ENCODE measurements at places on chromosomes 5 and 9.

- DNase-seq: no peak
These were observed 306.6 kb upstream of the KIF2A start for GRCh38 chr5:61999371-61999770.

GRCh38 chr5:133245191-133246052 is 193.6 kb downstream of the HSPA4 start:
- no peak for DNase-seq

DNA sequence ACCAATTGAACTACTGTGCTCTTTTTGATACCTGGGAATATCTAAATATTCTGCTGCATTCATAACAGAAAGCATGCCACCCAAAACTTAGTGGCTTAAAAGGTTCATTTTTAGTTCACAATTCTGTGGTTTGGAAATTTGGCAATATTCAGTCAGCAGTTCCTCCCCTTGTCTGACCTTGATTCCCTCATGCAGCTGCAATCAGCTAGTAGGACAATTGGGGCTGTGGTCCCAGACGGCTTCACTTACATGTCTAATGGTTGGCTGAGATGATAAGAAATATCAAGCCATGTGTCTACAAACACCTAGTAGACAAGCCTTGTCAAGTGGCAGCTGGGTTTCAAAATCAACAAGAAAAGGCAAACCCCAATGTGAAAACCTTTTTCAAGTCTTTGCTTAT is 51.3 kb downstream of the ANXA1 start:
- no peak for DNase-seq

- DNase-seq: no peak
These were observed 29.5 kb downstream of the S1PR3 start for GRCh38 chr9:89020754-89021153.

DNA sequence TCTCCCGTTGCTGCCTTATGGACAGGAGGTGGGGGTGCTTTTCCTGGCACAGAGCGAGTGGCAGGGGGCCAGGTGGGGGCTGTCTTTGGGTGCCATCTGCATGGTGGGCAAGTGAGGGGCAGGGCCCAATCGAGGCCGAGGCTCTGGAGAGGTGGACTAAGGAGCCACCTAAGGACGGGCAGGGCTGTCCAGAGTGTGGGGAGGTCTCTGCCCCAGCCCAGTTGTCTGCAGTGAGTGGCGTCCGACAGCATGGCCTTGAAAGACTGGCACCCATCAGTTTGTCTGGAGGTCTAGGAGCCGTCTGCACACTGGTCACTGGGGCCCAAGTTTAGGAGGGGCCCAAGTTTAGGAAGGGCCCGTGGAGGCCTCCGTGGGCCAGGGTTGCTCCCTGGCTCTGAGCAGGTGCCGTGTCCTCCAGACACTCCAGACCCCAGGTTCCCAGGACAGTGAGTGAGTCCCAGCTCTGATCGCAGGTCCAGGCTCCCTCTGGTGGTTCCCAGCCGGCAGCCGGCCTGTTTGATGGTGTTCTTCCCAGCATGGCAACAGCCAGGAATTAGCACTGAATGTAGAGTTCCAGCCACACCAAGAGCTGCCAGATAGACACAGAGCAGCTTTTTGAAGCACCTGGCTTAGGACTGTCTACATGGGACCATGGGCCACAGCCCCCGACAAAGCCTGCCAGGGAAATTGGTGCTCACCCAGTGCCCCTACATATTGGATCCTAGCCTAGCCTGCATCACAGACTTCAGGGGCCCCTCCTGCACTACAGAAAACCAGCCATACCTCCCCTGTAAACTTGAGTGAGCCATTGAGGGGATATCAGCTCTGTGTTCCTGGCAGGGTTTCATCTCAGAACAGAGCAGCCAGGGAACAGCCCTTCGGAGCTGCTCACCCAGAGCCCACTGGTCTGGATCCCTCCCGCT is 120.9 kb downstream of the WNK2 start:
- DNase-seq: no peak
